HFFc6 (cell line): ENCODE measurements at places on chromosomes 3 and 15. TPM values are rescaled to one million over a fixed set of nuclear protein-coding genes. Genes with fewer than 3 reads are reported as not detected.

GRCh38 chr3:8298021-8298954, 203.3 kb upstream of the LMCD1 start:
- no peaks in the 10 kb centered on the region; the same call in none of the 2 replicates for H3K27me3 ChIP-seq
- no peak overlapping the region for H3K4me3 ChIP-seq
- H3K36me3 ChIP-seq: no peaks in the 10 kb centered on the region
- H3K27ac ChIP-seq: no peak overlapping the region
- peaks cover 1% of the 10 kb centered on the region for H3K4me1 ChIP-seq

- no peaks in the 10 kb centered on the region for H3K36me3 ChIP-seq
- H3K4me3 ChIP-seq: no peak overlapping the region
- H3K27me3 ChIP-seq: peaks cover 5% of the 10 kb centered on the region
Observed at GRCh38 chr15:57502116-57502515, 89.6 kb upstream of the MYZAP start.

DNA sequence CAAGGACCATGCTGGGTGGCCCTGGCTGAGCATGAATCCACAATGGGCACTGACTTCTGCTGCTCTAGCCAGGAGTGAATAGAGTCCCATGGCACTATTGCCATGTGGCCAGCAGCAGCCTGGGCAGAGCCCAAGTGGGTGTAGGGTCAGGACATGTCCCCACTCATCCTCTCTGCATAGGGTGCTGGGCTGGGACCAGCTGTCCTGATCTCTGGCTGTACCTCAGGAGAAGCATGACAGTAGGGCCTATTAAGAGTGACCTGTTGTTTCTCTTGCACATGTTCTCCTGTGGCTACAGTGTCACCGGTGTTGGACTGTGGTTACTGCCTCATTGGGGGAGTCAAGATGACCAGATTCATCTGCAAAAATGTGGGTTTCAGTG, 46.9 kb downstream of the DLEC1 start:
- DNase-seq: no peak
- peaks cover 8% of the 10 kb centered on the region for H3K36me3 ChIP-seq
- no peak overlapping the region for H3K27ac ChIP-seq
- no peak overlapping the region for H3K4me3 ChIP-seq

A4GNT gene
- total RNA-seq: not detected in 3 replicates

DNA sequence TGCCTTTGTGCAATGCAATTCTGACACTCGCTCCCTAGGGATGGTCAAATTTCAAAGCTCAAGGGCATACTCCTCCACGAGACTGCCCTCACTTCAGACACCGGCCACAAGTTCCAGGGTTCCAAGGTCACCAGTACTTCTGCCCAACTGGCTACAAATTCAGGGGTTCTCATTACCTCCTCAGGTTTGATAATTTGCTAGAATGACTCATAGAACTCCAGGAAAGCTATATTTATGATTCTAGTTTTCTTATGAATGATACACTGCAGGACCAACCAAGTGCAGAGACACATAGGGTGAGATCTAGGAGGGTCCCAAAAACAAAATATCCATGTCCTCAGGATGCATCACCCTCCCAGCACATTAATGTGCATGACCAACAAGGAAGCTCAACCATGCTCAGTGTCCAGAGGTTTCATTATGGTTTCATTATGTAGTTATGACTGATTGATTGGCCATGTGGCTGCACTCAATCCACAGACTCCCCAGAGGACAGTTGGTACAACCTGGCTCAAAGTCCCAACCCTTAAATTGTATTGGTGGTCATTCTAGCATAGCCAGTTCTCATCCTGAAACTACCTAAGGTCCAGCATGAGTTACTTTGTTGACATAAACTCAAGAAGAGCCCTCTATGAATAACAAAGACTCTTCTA, 170.4 kb upstream of the LRRN1 start:
- no peaks in the 10 kb centered on the region; the same call in 1 of the 2 replicates for H3K4me1 ChIP-seq
- H3K27ac ChIP-seq: no peak overlapping the region
- no peak for DNase-seq
- no peaks in the 10 kb centered on the region; the same call in 1 of the 2 replicates for H3K27me3 ChIP-seq
- no peaks in the 10 kb centered on the region for H3K36me3 ChIP-seq

DNA sequence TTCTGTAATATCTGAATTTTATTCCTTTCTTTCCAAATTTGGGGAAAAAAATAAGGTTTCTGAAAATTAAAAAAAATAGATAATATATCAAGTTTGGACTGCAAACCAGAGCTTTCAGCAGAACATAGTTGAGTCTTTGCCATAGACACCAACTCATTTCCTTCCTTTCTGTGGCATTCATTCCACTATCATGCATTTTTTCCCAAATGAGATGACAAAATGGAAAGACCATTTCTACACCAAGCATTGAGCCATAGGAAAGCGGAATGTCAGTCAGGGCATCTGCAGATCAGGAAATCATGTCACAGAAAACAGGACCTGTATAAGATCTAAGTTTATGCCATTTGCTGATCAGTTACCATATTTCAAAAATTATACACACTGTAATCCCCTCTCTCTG, 333.3 kb upstream of the THBS1 start:
- H3K4me1 ChIP-seq: peaks cover 100% of the 10 kb centered on the region
- DNase-seq: peak; percentile 57
- no peaks in the 10 kb centered on the region for H3K27me3 ChIP-seq
- peaks cover 18% of the 10 kb centered on the region for H3K36me3 ChIP-seq

DNA sequence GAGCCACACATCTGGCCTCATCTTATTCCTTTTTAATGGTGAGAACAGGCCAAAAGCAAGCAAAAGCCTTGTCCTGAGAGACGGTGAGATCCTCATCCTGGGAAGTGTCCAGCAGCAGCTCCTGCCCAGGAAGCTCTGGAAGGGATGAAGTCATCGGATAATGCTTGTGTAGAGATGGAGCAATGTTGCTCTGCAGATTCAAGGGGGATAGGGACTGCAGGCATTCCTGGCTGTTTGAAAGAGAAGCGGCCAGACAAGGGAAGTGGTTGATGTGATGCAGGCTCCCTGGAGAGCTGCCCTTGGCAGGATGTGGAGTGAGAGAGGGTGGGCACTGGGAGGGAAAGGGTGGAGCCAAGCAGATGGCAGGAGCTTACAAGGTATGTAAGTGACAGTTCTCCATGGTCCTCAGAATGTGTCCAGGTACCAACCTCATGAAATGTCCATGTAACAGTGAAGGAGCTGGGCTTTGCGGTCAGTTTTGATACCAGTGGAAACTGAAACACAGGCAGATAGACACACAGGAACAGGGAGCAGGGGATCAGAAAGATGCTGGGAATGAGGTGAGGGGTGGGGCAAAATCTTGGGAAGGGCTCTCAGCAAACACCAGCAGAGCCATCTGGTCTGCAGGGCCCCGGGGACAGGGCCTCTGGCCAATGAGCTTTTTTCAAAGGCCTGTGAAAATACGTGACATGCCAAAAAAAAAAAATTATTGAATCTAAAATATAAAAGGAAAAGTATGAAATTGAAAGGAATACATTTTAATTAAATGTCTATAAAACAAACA, 32.2 kb upstream of the LACTB start:
- H3K27me3 ChIP-seq: no peaks in the 10 kb centered on the region
- no peaks in the 10 kb centered on the region for H3K36me3 ChIP-seq
- H3K4me3 ChIP-seq: peak overlapping the region; percentile 1; the same call in 1 of the 2 replicates
- peaks cover 46% of the 10 kb centered on the region for H3K4me1 ChIP-seq
- H3K27ac ChIP-seq: peak overlapping the region; percentile 91

- H3K4me3 ChIP-seq: no peak overlapping the region
- H3K27ac ChIP-seq: no peak overlapping the region
- peaks cover 16% of the 10 kb centered on the region for H3K36me3 ChIP-seq
- H3K4me1 ChIP-seq: peaks cover 57% of the 10 kb centered on the region
Observed at GRCh38 chr3:58963928-58964503, 85.8 kb downstream of the CFAP20DC start.

GRCh38 chr3:65894679-65895453, 143.9 kb downstream of the MAGI1 start:
- peak; percentile 73 for DNase-seq
- no peak overlapping the region for H3K4me3 ChIP-seq
- H3K27me3 ChIP-seq: no peaks in the 10 kb centered on the region
- peaks cover 47% of the 10 kb centered on the region for H3K4me1 ChIP-seq
- peaks cover 5% of the 10 kb centered on the region; the same call in 1 of the 2 replicates for H3K36me3 ChIP-seq
- peak overlapping the region; percentile 66 for H3K27ac ChIP-seq

DNA sequence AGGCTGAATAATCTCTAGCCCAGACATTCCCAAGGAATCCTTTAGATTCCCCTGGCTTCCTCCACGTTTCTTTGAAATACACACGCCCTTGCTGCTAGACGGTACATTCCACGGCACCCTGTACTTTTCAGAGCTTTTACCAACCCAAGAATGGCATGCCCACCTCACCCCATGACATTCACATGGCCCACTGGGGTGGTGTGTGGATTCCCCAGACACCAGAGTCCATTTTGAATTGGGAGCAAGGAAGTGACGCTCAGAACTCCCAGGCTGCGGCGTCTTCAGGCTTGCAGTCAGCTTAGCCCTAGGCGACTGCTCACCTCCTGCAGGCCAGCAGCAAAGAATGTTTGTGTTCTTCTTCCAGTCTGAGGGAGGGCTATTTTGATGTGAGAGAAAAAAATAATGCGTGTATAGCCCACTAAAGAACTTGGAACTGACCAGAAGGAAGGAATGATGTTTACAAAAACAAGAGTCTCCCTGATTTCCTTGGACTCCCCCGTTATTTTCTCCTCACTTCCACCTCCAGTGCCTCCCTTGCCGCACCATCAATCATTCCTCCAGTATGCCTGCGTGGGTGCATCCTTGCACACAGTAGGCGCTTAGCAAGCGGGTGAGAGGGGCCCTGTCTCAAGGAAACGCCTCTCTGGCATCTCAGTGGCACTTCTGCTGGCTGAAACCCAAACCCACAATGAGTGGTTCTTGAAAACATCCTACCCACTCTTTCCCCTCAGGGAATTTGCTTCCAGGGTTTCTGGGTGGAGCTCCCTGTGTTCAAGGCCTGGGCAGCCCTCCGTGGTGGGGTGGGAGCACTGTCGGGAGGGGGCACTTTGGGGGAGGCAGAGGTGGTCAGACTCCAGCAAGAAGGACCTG, 59.9 kb downstream of the SMAD6 start:
- peak overlapping the region; percentile 62; the same call in 1 of the 2 replicates for H3K4me3 ChIP-seq
- H3K27me3 ChIP-seq: peaks cover 2% of the 10 kb centered on the region
- DNase-seq: peak; percentile 60

SLC9A9 gene
- 0.10 to 0.43 TPM (median 0.24 TPM) in 3 replicates for total RNA-seq

AMT gene
- total RNA-seq: 1.1 to 2.3 TPM (median 1.9 TPM) in 3 replicates

KCNMB3 gene
- total RNA-seq: 0.26 to 0.53 TPM (median 0.51 TPM) in 3 replicates

- H3K36me3 ChIP-seq: peaks cover 20% of the 10 kb centered on the region
- no peaks in the 10 kb centered on the region for H3K27me3 ChIP-seq
- peaks cover 31% of the 10 kb centered on the region for H3K4me1 ChIP-seq
- H3K27ac ChIP-seq: peak overlapping the region; percentile 99
- H3K4me3 ChIP-seq: peak overlapping the region; percentile 99
Observed at GRCh38 chr15:34987609-34988026, 469 bp downstream of the ZNF770 start.

GPR15 gene
- not detected in 2 replicates for total RNA-seq

DNA sequence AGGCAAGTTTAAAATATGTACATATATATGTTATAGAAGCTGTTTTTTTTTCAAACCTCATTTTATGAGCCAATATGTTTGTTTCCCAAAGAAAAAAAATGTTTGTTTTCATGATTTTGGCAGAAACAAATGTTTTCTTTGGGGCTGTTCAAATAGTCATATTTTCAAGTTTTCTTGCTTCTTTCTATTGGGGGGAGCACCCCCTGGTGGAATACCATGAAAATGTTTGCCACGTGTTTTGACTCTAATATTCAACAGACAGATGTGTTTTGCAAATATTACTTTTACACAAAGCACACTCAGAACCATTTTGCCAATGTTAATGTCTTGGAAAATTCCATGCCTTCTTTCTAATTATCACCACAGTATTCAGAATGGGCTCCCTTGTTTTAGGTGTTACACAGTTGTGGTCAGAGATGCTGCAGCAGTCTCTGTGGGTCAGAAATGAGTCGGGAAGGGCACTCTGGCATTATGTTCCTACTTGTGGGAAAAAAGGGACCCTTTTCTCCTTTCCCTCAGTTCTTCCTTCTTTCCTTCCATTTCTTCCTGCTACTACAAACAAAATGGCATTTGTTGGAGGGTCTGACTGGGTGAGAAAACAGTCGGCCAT, 817.0 kb downstream of the TUSC7 start:
- no peaks in the 10 kb centered on the region for H3K4me1 ChIP-seq
- H3K27me3 ChIP-seq: peaks cover 3% of the 10 kb centered on the region
- H3K36me3 ChIP-seq: no peaks in the 10 kb centered on the region
- no peak overlapping the region for H3K4me3 ChIP-seq
- no peak overlapping the region for H3K27ac ChIP-seq

DNA sequence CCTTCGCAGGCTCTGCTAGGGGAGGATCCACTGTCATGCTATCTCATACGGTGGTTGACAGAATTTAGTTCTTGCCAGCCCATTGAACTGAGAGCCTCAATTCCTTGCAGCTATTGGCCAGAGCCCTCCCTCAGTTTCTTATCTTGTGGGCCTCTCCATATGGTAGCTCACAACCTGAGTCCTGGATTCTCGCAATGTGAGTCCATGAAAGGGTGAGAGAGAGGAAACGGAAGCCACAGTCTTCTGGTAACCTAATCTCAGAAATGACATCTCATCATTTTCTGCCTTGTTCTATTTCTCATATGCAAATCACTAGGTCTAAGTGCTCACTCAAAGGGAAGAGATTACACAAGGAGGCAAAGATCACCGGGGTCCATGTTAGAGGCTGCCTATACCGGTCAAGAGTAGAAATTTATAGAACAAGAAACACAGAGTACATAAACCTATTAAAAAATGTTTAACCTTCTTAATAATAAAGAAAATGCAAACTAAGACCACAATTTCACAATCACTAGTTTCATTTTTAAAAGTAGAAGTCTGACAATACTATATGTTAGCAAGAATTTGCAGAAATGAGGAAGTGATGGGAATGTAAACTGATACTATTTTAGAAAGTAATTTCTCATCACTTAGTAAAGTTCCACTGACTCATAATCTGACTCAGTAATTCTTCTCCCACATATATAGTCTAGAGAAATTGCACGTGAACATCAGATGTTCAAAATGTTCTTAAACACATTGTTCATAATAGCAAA, 378.4 kb upstream of the AGTR1 start:
- peaks cover 18% of the 10 kb centered on the region for H3K4me1 ChIP-seq
- peak; percentile 70 for DNase-seq
- peak overlapping the region; percentile 88 for H3K27ac ChIP-seq
- peaks cover 6% of the 10 kb centered on the region; the same call in 1 of the 2 replicates for H3K36me3 ChIP-seq
- H3K27me3 ChIP-seq: no peaks in the 10 kb centered on the region

- H3K27ac ChIP-seq: no peak overlapping the region
- H3K36me3 ChIP-seq: no peaks in the 10 kb centered on the region
- no peaks in the 10 kb centered on the region; the same call in 1 of the 2 replicates for H3K27me3 ChIP-seq
Observed at GRCh38 chr3:143895805-143896204, 47.5 kb upstream of the SLC9A9 start.

PLSCR5 gene
- not detected in 3 replicates for total RNA-seq
